ENCODE measurements at places on chromosomes 12 and 14. TPM values are rescaled to one million over a fixed set of nuclear protein-coding genes. Genes with fewer than 3 reads are reported as not detected.

- DNase-seq = no peak
Measured at GRCh38 chr12:73383584-73384222, 1111.5 kb downstream of the TRHDE start.

DNA sequence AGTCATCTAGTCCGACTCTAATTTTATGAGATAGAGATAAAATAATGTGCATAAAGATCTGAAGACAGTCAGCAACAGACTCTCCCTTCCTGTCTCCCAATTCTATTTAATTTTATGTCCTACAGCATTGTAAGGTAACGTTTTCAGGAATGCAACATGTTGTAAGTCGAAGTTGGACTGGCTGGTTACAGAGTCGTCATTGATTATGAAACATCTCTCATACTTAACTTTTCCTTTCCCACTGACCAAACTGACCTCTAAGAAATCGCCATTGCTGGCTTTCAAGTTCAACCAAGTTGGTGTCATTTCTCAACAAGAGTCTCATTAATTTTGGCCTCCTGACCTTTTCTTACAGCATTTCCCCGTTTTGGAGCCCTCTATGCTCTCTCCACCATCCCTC, 4.9 kb upstream of the RIC8B start:
- no peak for DNase-seq

DNA sequence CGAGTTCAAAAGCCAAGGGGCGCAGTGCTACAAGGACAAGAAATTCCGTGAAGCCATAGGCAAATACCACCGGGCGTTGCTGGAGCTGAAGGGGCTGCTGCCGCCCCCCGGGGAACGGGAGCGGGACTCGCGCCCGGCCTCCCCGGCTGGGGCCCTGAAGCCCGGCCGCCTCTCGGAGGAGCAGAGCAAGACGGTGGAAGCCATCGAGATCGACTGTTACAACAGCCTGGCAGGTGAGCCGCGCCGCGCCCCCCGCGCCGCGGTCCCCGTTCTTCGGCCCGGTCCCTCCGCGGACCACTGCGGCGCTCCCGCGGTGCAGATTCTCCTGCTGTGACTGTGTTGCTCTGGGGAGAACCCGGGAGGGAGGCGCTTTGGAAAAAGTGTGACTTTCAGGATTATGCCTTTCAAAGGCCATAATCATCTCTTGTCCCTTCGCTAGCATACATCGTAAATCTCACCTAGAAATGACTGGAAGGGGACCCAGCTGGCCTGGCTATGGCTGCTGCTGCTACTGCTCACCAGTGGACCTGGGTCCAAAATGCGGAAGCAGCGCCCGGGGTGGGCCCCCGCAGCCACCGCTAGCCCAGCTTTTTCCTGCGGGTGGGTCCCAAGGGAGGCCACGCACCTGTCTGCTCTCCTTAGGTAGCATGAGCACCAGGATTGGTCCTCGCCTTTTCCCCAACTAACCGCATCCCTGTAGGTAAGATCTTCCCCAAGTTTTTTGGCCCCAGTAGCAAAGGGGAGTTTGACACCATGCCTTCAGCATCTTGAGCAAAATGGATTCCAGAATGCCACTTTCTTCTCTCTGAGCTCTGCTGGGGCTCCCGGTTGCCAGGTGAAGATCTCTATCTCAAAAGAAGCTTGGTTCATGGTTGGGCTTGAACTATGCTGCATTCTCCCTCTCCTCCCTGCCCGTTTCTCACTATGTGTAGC, 853 bp downstream of the TTC9 start:
- no peak for DNase-seq

Gene EEF1AKMT3
- total RNA-seq = 2.5 TPM

DNA sequence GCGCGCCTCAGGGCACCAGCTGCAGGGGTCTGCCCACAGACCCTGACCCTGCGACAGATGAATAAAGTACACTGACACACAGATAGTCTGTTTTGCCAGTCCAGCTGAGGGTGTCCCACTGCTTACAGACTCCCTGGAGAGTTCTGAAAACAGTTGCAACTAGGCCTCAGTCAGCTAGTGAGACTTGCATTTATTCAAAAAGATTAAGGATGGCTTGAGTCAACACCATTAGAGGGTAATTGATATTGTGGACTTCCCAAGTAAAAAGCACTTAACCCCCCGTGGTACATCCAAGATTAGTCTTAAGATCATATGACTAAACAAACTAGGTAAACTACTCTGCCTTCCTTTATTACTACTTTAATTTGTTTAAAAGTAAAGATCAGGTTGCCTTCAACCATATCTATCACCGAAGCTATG, 11.1 kb upstream of the PSEN1 start:
- DNase-seq = no peak

Gene EP400
- 84.3 TPM for total RNA-seq

DNA sequence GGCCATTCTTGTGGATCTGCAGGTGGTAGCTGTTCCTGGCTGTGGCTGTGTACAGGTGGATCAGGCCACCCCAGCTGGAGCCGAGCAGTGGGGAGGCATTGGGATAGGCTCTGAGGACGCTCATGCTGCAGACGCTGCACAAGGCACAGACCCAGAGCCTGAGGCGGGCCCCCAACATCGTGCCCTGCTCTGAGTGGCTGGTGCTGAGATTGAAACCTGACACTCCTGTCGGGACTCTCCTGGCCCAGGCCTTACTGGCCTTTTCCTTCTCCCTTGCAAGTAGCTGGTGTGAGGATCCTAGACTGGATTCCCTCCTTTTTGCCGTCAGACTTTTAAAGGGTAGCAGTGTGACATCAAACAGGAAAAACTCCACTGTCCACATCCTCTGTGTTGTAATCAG, at the start of gene FGF23:
Gene FGF23, minus strand, starts transcription at position 308 of the 400 bp plus-strand sequence. Its CDS starts 130 bp downstream, at position 178.
- no peak for DNase-seq

- no peak for DNase-seq
Measured at GRCh38 chr14:69667938-69668335, 56.5 kb downstream of the SUSD6 start.

- DNase-seq = no peak
Measured at GRCh38 chr14:53953002-53953827, 3.4 kb downstream of the BMP4 start.

Gene FOXG1
- total RNA-seq = not detected

DNA sequence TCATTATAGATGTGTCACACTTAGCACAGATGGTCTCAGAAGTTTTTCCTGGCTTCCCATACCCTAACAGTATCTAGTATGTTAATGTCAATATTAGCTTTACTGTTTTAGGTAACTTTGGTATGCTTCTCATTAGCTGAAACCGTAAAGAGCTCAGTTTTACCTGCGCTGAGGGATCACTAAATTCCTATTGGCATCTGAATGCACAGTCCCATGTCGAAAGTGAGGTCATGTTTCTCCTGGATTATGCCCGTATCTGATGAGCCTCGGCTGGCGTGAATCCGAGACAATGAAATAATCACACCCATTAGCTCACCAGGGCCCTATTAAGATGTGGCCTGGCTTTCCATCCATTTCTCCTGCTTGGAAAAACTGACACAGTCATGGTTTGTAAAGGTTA, 418.2 kb downstream of the ZFP36L1 start:
- no peak for DNase-seq

Gene CCDC198
- total RNA-seq = not detected

- DNase-seq = no peak
Measured at GRCh38 chr12:104181313-104181712, 34.3 kb upstream of the TXNRD1 start.

DNA sequence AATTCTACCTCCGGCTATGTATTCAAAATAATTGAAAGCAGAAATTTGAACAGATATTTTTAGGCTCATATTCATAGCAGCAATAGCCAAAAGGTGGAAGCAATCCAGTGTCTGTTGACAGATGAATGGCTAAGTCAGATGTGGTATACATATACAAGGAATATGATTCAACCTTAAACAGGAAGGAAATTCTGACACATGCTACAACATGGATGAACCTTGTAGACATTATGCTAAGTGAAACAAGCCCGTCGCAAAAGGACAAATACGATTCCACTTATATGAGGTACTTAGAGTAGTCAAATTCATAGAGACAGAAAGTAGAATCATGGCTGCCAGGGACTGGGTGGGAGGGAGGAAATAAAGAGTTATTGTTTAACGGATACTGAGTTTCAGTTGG, 331.6 kb downstream of the PCNX1 start:
- DNase-seq = no peak

Gene TMEM132C
- not detected for total RNA-seq

DNA sequence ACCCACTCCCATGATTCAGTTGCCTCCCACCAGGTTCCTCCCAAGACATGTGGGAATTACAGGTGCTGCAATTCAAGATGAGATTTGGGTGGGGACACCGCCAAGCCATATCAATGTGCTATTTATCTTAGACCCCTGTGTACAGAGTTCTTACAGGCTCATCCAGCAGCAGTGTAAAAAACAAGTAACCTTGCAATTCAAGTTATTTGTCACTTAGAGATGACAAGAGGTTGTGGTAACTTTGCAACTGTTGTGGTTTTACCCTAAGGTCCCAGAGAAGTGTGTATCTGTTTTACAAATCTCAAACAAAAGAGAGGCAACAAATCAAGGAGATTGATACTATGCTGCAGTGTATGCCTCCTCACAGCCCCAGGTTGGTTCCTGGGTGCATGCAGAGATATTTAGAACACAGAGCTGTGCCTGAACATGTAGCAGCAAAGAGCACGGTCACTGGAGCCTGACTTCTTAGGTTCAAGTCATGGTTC, 11.5 kb upstream of the HELB start:
- DNase-seq = no peak

- no peak for DNase-seq
Measured at GRCh38 chr12:80151131-80151530, 51.8 kb downstream of the OTOGL start.

Gene CLEC2A
- total RNA-seq = not detected

Gene SPTLC2
- total RNA-seq = 30.1 TPM

All from T-cell (primary cell).